ENCODE measurements at places on chromosomes 16 and 17.

GRCh38 chr17:80511222-80512180 is 33.1 kb upstream of the RPTOR start:
- DNase-seq, result no peak

DNA sequence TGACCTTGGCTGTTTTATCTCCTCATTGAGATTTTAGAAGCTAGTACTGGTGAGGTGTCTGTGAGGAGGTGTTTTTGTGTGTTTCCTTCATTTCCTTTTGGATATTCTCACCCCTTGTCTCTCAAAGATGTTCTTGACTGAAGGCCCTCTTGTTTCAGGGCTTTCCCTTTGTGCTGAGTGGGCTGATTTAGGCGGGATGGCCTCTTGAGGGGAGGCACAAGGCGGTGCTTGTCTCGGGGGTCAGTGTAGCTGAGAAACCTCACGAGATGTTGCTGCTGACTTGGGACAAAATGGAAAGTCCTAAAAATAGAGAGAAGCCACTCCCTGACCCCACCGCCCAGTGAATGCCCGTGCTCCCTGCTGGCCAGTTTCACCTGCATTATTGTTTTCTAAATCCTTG is 14.2 kb downstream of the CRAMP1 start:
- DNase-seq, result no peak

- no peak for DNase-seq
Measured at GRCh38 chr16:86525696-86526095, 15.4 kb downstream of the FOXF1 start.

GRCh38 chr16:54055191-54055590 is 231.4 kb downstream of the IRX3 start:
- DNase-seq, result no peak

Measured in T47D (cell line).